GM04504 (cell line): ENCODE measurements at places on chromosomes 4 and X.

- DNase-seq, result no peak
Measured at GRCh38 chr4:188930822-188931221, 791.6 kb downstream of the TRIML1 start.

DNA sequence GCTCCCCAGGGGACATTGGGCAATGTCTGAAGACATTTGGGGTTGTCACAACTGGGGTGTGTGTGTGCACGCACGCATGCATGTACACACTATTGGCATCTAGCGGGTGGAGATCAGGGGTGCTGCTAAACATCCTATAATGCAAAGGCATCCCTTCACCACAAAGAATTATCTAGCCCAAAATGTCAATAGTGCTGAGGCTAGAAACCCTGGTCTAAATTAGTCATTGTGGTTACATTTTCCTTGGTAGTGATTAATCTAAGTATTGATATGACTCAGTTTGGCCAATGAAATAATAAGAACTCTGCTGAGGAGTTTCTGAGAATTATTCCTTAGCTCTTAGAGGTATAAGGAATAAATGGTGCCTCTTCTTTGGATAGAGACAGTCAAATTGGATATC lies 200.2 kb downstream of the CLCN4 start:
- DNase-seq, result no peak

GRCh38 chr4:108060164-108060563 lies 70.5 kb downstream of the HADH start:
- DNase-seq, result peak; percentile 21

- peak; percentile 98 for DNase-seq
Measured at GRCh38 chr4:7960790-7961655, 21.4 kb upstream of the AFAP1 start.

GRCh38 chr4:187576751-187577150 lies 418.8 kb upstream of the ZFP42 start:
- no peak for DNase-seq

GRCh38 chr4:10384974-10385373 lies 72.3 kb downstream of the ZNF518B start:
- no peak for DNase-seq

- DNase-seq, result no peak
Measured at GRCh38 chr4:45280121-45280520, 553.8 kb upstream of the GNPDA2 start.

- no peak for DNase-seq
Measured at GRCh38 chr4:32472918-32473317, 1752.7 kb downstream of the PCDH7 start.
